ENCODE measurements at places on chromosomes 6 and 20.

DNA sequence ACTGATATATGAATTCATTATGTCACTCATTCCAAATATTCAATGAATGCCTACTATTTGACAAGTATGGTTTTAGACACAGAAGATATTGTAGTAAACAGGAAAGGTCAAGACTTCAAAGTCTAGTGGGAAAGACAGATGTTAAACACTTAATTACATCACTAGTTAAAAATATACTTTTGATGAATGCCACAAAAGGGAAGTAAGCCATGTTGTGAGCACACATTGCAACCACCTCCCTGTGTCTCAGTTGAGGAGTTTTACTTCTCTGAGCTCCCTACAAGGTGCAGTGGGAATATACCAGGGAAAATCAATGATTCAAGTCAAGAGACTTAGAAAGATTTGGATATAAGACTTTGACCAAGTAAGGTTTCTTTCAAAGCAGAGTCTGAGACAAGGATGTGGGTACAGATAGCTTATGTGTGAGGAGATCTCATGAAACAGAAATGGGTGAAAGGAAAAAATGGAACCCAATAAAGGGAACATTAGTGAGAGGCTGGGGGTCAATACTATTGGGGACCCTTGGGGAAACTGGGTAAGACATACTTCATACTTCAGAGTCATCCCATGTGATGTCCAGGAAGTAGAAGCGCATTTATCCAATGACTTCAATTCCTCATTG lies 503.7 kb downstream of the KIF16B start:
- no peak for DNase-seq

GRCh38 chr6:30857549-30857948 lies 26.8 kb upstream of the DDR1 start:
- DNase-seq, result no peak

- DNase-seq, result no peak
Observed at GRCh38 chr6:130434174-130434873, 68.5 kb downstream of the TMEM200A start.

- no peak for DNase-seq
Observed at GRCh38 chr6:163994566-163994965, 580.0 kb downstream of the QKI start.

DNA sequence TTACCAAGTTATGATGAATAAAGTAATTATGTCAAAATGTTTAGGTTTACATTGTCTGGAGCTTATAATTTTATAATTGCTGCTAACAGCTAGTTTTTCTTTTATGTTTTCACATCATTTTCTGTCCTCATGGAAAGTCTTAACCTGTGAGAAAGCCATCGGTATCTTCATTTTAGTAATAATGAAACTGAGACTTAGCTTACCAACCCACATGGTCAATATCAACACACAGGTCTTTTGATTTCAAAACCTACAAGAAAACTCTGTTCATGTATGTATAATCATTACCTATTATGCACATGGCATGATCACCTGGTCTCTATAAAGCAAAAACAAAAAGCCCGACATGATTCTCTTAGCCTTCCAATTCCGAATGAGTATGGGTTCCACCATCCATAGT lies 61.9 kb downstream of the KCNQ5 start:
- DNase-seq, result no peak

DNA sequence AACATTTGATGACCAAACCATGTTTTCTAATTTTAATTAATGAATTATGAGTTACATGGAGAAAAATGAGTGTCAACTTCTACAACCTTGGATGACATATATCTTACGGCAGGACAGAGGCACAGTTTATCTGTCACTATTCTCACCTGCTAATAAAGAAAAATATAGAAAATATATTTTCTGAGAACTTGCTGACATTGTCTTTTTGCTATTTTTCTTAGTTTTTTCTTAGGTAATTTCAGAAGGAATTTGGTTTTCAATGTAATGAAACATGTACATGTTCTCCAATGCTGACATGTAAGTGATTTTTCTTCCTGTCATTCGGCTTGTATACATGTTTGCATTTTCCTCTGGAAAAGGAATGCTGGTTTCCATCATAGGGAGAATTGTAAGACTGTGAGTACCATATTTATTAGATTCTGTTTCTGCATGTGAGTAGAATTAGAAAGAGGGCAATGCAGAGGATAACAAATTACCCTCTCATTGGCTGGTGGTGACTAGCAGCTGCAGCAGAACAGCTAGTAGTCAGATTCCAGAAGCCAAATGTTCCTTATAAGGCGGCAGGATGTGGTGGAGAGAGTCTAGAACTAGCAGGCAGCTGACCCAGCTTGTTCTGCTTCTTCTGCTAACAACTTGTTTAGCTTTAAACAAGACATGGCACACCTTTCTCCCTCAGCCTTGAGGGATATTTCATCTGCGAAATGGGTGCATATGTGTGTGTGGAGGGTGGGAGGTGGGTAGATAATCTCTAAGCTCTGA lies 132.8 kb upstream of the SPACA1 start:
- DNase-seq, result no peak

DNA sequence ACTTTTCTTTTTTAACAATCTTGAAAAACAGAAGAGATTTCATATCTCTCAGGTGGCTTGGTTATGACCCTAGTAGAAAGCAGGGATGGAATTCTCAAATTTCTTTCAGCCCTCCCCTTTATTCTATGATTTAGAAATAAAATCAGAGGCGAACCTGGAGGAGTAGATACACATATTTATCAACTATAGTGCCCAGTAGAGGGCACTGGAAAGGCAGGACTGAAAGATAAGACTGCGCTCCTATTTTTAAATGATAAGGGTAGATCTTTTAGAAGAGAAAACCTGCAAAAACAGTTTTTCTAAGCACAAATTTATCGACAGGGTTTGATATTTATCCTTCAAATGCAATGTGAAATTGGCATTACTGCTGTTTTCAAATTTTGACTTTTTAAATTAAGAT lies 1296.6 kb downstream of the EPHA7 start:
- DNase-seq, result no peak

- DNase-seq, result no peak
Observed at GRCh38 chr6:107800564-107801164, 23.4 kb downstream of the SCML4 start.

- DNase-seq, result no peak
Observed at GRCh38 chr6:87498048-87498447, 25.3 kb downstream of the SLC35A1 start.

DNA sequence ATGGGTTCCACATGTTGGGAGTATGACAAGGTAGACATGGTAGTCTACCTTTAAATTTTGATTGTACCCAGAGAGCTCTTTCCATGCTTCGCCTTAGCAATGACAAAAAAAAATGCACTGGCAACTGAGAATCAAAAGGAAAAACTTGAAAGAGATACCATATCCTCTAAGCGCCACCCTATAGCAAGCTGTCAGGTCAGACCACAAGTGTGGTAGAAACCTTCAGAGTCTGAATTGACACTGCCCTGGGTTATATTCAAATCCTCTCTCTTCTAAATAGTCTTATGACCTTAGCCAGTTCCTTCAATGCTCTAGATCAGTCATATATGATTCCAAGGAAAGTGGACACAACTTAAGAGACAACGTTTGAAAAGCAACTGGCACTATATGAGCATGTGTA lies 45.6 kb upstream of the SMLR1 start:
- DNase-seq, result no peak

DNA sequence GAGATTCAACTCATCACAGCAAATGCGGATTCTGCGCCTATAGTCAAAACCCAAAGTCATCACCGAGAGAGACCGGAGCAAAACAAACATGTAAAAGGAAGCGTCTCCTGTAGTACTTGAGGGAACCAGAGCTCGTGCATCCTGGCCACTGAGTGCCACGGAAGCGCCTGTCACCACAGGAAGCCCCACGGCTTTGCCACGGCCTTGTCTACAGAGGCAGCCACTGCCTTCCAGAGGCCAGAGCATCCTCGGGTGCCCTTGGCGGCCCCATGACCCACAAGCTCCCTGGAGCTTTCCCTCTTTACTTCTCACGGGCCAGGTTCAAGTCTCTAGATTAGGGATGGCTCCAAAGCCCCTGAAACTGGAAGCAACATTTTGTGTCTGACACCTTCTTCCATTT lies 7.5 kb downstream of the TCFL5 start:
- no peak for DNase-seq

GRCh38 chr20:50191065-50191543 lies 474 bp downstream of the CEBPB start:
- DNase-seq, result no peak

DNA sequence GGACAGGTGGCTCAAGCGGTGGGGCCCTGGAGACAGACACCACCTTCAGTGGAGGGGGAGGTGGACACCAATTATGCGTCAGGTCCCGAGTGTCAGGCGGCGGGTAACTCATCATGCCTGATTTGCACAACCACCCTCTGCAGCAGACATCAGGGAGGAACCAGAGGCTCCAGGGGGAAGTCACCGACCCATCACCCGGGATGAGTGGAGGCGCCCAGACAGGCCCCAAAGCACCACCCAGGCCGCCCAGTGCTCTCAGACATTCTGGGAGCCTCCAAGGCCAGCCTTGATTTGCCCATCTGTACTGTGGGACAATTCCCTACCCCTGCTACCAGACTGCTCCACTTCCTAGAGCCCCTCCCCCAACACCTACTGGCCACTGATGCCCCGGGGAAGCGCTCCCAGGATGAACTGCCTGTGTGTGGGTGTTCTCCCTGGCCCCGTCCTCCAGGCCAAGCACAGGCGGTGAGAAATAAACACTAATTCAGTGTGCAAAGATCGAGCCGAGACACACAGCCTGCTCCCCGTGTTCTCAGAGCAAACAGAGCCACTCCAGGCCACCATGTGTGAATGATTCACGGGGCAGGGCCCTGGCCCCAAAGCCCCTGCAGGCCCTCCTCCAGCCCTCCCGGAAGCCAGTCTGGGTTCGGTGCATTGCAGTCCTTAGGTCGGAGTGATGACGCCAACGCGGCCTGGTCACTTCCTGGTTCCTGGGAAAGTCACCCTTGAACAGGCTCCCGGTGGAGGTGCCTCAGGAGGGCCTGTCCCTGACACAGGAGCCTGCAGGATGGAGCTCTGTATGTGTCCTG lies 107.2 kb downstream of the ASXL1 start:
- DNase-seq, result no peak

DNA sequence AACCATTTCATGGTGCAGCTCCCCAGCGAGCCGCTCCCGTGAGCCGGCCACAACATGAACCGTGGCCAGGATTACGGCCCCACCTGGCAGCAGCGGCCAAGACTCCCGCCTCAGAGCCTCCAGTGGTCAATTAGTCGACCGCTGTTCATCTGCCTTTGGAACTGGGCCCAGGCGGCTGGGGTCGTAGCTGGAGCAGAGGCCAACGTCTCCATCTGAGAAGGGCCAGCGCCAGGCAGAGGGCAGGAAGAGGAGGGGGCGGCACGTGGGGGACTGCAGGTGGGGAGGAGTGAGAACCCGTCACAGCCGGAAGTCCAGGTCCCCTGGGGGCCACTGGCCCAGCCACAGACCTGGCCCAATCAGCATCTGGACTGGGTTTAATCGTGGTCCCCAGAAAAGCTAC lies 184.3 kb downstream of the TAF4 start:
- DNase-seq, result no peak

DNA sequence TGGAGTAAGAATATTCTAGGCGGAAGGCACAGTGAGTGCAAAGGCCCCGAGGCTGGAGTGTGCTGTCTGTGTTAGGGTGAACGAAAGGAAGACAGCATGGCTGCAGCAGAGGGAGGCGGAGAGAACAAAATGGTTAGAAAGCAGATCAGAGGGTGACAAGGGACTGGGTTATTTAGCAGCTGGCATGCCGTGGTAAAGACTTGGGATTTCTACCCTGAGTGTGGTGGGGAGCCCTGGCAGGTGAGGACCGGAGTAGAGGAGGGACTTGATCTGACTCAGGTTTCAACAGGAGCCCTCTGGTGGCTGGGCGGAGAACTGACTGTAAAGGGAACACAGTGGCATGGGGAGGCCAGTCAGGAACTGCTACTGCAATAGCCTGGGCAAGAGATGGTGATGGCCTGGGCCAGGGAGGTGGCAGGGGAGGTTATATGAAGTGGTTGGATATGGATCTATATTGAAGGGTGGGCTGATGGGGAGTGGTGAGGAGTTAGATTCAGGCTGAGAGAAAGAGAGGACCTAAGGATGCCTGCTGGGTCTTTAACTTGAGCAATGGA lies 38.0 kb downstream of the PIM1 start:
- DNase-seq, result no peak

GRCh38 chr6:136230219-136230853 lies 19.8 kb downstream of the MTFR2 start:
- DNase-seq, result no peak

- no peak for DNase-seq
Observed at GRCh38 chr20:57868310-57868709, 158.5 kb upstream of the PMEPA1 start.

- peak; percentile 3 for DNase-seq
Observed at GRCh38 chr6:90537723-90538258, 49.1 kb downstream of the MAP3K7 start.

DNA sequence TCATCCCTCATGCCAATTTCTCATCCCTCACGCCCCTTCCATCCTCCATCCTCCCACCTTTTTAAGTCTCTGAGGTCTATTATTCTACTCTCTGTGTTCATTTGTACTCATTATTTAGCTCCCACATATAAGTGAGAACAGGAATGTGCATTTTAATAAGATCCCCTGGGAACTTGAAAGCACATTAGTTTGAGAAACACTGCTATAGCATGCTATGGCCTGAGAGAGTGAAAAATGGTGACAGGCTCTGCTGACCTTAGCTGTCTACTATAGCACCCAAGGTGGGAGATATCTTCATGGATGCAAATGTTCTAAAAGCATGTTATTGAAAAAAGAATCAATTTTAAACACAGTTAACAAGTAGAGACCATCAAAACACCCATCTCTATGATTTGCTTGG lies 712.0 kb downstream of the TFAP2A start:
- no peak for DNase-seq

DNA sequence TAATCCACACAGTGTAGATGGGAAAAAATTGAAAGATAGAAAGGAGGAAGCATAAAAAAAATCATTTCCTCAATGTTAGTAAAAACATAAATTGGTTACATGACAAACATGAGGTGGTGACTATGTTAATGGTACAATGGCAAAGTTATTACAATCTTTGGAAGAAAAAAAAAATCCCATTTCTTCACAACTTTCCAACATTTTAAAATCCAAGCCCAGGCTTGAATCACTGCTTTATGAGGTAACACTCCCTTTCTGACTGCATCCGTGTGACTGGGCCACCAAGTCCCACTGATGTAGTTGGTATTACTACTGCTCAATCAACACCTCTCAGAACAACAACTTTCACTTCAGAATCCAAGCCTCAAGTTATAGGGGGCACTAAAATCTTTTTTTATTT lies 160.4 kb downstream of the BTBD9 start:
- no peak for DNase-seq
